GM12864 (cell line): ENCODE measurements at places on chromosomes 16 and 17.

- no peak for DNase-seq
Measured at GRCh38 chr16:48608871-48609651, 919 bp downstream of the N4BP1 start.

DNA sequence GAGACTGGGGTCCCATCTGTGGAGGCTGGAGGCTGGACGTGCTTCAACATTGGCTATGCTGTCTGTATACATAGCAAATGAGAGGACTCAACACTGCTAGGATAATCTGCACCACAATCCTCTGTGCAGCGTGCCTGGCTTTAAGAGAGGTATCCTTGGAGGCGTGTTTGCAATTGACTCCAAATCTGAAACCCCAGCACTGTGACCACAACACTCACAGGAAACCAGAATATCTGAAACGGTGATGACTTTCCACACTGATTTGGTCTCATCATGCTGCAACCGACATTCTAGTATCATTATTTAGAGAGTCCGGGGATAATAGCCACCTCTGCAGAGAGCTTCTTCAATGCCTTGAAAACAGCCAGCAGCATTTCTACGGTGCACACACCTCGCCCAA, 35.1 kb downstream of the TLE7 start:
- DNase-seq = no peak

DNA sequence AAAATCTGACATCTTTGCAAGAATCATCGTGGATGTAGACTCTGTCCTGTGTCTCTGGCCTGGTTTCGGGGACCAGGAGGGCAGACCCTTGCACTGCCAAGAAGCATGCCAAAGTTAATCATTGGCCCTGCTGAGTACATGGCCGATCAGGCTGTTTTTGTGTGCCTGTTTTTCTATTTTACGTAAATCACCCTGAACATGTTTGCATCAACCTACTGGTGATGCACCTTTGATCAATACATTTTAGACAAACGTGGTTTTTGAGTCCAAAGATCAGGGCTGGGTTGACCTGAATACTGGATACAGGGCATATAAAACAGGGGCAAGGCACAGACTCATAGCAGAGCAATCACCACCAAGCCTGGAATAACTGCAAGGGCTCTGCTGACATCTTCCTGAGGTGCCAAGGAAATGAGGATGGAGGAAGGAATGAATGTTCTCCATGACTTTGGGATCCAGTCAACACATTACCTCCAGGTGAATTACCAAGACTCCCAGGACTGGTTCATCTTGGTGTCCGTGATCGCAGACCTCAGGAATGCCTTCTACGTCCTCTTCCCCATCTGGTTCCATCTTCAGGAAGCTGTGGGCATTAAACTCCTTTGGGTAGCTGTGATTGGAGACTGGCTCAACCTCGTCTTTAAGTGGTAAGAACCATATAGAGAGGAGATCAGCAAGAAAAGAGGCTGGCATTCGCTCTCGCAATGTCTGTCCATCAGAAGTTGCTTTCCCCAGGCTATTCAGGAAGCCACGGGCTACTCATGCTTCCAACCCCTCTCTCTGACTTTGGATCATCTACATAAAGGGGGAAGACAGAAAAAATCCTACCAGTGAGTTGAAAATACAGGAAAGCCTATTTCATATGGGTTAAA, at the start of gene G6PC1:
Gene G6PC1, plus strand, starts transcription at position 340 of the 872 bp plus-strand sequence. Its CDS starts 78 bp downstream, at position 418.
- no peak for DNase-seq

DNA sequence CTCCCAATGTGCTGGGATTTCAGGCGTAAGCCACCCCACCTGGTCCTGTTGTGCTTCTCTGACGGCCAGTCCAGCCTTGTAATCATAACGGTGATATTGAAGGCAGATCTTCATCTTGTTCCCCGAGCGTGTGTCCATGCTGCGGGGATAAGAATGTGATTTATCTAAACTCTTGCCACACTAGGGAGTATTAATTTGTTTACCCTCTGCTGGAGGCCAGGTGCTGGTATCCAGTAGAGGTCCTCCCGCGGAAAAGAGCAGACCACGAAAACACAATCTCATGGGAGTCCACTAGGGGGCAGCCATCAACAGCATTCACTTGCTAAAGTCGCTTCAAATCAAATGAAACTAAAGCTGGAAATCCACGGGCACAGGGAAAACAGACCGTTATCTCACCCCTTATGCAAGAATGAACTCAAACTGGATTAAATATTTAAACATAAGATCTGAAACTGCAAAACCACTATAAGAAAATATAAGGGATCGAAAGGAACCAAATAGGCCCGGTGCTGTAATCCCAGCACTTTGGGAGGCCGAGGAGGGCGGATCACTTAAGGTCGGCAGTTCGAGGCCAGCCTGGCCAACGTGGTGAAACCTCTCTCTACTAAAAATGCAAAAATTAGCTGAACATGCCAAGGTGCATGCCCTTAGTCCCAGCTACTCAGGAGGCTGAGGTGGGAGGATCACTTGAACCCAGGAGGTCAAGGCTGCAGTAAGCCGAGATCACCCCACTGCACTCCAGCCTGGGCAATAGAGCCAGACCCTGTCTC, 22.3 kb upstream of the RBBP6 start:
- DNase-seq = peak; percentile 44

GRCh38 chr16:1978476-1979120, 2.7 kb downstream of the NOXO1 start:
- no peak for DNase-seq
